ENCODE measurements at places on chromosomes 11 and 22. TPM values are rescaled to one million over a fixed set of nuclear protein-coding genes. Genes with fewer than 3 reads are reported as not detected.

The FGF19 gene
- 0.58 TPM for polyA plus RNA-seq

- DNase-seq = peak; percentile 91
These were observed 123.1 kb downstream of the PKNOX2 start for GRCh38 chr11:125287491-125288210.

The FGF3 gene
- not detected for polyA plus RNA-seq

GRCh38 chr11:30282289-30282631 is 40.6 kb upstream of the ARL14EP start:
- no peak for DNase-seq

- DNase-seq = no peak
These were observed 31.2 kb upstream of the RBMXL2 start for GRCh38 chr11:7057641-7058040.

The POU2AF3 gene
- polyA plus RNA-seq = 4.7 TPM

- DNase-seq = no peak
These were observed 245.6 kb upstream of the B3GAT1 start for GRCh38 chr11:134657631-134658030.

The FOLR1 gene
- polyA plus RNA-seq = 19.0 TPM

The NXPE4 gene
- not detected for polyA plus RNA-seq

- peak; percentile 7 for DNase-seq
These were observed 1.0 kb downstream of the REXO2 start for GRCh38 chr11:114440121-114440860.

GRCh38 chr11:35178873-35179272 is 39.9 kb downstream of the CD44 start:
- no peak for DNase-seq

The IGLL5 gene
- polyA plus RNA-seq = 0.22 TPM

DNA sequence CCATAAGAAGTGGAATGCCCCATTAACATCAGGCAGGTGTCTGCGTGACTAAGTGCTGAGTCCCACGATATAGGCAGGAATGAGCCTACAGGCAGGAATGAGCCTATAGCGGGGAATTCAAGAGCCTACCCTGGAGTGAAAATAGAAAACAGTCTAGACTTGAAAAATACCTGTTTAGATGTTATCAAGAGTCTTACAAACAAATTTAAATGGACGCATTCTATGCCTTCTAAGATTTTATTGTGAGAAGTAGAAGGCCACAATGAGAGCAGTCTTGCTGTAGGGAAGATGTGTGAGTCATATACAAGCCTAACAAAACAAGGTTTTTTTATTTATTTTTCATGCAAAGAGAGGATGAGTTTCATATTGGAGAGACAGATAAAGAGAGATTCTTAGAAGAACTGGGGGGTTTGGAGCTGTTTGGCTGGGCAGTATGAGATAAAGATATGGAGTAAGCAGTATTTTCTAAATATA is 200.8 kb upstream of the ZC3H12C start:
- no peak for DNase-seq

DNA sequence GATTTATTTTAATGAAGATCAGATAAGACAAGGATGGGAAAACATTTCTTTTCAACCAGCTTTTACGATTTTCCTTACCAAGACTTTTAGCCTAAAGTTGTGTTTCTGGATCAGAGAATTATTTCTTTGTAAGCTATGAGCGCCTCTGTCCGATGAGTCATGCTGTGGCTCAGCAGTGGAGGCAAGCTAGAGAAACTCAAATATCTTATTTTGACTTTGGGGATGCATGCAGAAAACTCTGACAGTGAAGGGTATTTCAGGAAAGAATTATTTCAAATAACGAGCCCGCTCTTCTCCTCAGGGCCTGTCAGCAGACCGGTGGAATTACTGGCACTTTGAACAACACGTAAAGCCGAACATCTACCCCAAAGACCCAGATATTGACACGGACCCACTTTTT is 77.9 kb upstream of the OR5AK2 start:
- DNase-seq = no peak

GRCh38 chr11:59918987-59919589 is 19.1 kb upstream of the OOSP1 start:
- DNase-seq = no peak

- no peak for DNase-seq
These were observed 27.5 kb upstream of the CRYBB3 start for GRCh38 chr22:25172153-25172552.

GRCh38 chr11:119206511-119207414 is 624 bp downstream of the CBL start:
- DNase-seq = peak; percentile 38

The MAP6 gene
- polyA plus RNA-seq = 15.6 TPM

DNA sequence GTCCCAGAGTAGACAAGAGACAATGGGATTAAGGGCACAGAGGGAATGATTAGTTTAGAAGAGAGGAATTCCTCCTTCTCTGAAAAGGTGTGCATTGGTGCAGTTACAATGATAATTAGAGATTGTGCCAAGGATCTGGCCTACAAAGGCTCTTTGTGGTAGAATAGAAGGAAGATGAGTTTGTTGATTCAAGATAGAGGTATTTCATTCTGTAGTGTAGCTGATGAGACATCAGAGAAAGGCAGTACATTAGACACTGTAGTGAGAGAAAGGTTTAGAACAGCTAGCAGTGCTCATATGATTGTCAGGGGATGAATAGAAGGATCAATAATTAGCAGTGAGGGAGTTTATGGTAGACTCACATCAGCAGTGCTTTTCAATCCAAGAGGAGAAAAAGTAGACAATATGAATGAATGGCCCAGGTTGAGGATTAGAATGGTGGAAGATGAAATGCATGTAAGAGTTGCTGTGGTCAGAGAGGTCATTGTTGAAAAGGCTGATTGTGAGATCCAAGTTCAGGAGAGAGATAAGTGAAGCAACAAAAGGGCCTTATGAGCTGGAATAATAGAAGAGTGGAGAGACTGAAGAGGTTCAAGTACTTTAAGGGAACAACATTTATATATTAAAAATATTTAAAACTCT is 28.9 kb downstream of the SIK2 start:
- DNase-seq = no peak

- no peak for DNase-seq
These were observed 11.2 kb downstream of the DPP3 start for GRCh38 chr11:66491315-66491935.

DNA sequence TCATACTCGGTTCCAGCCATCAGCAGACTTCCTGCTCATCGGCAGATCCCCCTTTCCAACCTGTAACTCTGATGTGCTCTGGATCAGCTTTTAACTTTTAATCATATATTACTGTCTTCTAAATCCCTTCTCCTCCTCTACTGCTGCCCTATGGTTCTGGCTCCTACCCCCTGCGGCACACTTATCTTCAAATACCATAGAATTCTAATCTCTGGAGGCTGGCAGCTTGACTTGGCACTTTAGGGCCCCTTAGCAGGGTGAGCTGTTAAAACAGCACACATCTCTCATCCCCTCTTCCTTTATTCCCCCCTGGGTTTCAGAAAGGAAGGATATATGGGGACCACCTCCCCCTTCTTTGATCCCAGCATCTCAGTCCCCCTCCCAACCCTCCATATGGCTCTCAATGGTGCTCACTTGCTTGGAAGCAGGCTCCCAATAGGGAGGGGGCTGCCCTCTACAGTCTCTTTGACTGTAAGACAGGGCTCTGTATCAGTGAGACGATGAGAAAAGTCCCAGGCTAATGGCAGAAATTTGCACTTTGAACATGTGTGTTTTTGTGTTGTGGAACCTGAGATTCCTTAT is 4.4 kb upstream of the CNTF start:
- DNase-seq = no peak

GRCh38 chr22:35452351-35452781 is 52.4 kb downstream of the MCM5 start:
- no peak for DNase-seq

- DNase-seq = no peak
These were observed 1.1 kb downstream of the NEAT1 start for GRCh38 chr11:65423516-65424204.

The ADAMTS15 gene
- 20.0 TPM for polyA plus RNA-seq

GRCh38 chr22:32628628-32629572 is 154.3 kb downstream of the FBXO7 start:
- no peak for DNase-seq

The IGLL1 gene
- 0.41 TPM for polyA plus RNA-seq

The HBG1 gene
- 7.3 TPM for polyA plus RNA-seq

- no peak for DNase-seq
These were observed 203.9 kb downstream of the RAB38 start for GRCh38 chr11:87971354-87971753.

The CDHR5 gene
- polyA plus RNA-seq = 4.1 TPM

- DNase-seq = peak; percentile 0
These were observed 893 bp downstream of the SLC36A4 start for GRCh38 chr11:93196816-93197379.

DNA sequence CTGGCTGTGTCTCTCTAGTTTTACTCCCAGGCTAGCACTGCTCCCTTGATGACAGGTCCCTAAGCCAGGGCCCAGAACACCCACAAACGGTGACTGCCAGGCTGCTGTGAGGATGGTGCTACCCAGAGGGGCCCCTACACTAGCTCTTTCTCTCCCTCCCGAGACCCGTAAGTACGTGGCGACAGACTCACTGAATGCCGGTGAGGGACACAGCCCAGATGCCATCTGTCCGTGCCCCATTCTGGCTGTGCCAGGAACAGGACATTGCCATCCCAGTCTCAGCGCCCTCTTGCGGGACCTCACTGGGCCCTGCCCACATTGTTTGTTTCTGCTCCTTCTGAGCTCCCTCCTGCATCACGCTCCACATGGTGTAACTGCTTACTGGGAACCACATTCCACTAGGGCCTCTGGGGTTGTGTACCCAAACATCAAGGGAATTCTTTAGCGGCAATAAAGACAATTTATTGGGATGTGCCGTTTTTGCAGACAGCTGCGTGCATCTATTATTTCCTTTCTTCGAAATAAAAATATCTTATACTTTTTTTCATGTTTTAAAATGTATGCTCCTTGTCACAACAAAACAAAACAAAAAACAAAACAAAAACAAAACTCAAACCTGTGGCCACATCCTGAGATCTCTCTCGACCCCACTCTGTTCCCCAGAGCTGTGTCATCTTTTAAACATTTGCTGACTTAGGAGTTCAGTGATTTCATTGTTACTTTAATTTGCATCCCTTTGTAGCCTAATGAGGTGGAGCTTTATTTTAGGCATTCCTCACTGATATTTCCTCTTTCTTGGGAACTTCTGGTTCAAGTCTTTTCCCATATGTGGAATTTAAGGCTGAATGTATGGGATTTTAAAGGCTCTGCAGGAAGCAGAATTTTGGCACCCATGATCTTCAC is 4.4 kb upstream of the TPCN2 start:
- no peak for DNase-seq

GRCh38 chr11:102620818-102621561 is 4.1 kb downstream of the MMP20 start:
- no peak for DNase-seq

The RFPL3 gene
- 0.25 TPM for polyA plus RNA-seq

DNA sequence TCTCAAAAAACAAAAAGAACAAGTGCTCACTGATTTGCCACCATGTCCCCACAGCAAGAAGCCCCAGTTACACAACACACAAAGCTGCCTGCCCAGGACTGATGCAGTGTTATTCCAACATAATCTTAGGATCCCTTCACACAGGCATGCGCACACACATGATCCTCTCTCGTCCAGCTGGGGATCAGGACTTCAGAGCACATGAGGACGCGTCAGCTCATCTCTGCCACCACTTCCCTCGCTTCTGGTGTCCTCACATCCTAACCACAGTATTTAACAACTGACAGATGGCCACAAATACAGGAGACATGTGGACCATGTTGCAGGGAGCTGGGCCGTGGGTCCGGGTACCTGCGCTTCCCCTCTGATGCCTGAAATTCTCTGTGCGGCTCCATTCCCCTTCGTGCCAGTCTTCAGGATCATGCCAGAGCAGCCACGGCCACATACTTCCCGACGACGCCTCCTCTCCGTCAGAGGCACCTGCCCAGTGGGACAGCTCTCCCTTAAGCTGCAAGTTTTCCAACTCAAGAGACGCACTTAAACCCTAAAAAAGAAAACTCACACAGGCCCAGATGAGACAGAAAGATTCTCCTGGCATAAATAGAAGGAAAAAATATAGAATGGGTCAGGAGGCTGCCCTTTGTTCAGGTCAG is 68.3 kb downstream of the PACSIN2 start:
- DNase-seq = no peak

The HPX gene
- polyA plus RNA-seq = 2.2 TPM

- no peak for DNase-seq
These were observed 7.1 kb upstream of the VWA5A start for GRCh38 chr11:124108156-124108555.

DNA sequence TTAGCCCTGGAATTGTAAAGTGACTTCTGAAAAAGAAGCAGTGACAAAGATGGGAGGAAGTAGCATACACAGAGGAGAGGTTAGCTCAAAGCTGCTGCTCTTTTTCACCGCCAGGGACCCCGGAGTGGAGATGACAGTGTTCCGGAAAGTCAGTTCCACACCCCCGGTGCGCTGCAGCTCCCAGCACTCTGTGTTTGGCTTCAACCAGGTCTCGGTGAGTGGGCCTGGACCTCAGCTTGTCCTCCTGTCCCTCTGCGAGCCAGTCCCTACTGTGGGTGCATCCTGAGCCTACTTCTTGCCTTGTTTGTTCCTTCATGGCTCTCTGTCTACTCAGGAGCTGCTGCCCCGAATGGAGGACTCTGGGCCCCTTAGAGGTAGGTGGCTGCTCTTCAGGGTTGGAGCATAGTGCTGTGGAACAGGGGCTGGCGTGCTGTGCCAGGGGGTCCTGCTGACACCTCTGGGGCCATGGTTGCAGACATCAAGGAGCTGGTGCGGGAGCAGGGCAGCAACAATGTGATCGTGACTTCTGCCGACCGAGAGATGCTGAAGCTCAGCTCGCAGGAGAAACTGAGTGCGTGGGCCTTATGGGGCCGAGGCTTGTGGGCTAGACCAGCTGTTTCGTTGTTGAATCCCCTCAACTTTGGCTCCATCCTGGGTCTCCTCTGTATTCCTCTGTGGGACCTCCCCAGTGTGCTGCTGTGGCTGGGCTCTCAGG is 1.7 kb downstream of the PCNX3 start:
- DNase-seq = no peak

The WNT11 gene
- 22.0 TPM for polyA plus RNA-seq

DNA sequence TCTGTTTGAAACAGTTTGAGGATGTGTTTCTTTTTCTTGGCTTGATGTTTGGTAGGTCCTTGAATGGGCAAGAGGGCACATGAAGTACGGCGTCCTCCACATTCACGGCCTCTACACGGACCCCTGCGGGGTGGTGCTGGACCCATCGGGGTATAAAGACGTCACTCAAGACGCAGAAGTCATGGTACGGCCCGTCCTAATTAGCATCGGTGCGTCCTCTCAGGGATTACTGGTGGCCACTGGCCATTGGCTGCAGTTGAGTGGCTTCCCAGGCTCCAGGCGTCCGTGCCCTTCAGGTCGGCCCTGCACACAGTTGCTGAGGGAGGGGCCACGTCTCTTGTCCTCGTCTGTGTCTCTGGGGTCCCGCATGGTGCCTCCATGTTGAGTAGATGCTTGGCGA is 20.8 kb downstream of the FAM118A start:
- no peak for DNase-seq

- DNase-seq = no peak
These were observed 10.8 kb downstream of the PPFIBP2 start for GRCh38 chr11:7524462-7525235.

- no peak for DNase-seq
These were observed 8.1 kb downstream of the RIC8A start for GRCh38 chr11:215581-216037.

DNA sequence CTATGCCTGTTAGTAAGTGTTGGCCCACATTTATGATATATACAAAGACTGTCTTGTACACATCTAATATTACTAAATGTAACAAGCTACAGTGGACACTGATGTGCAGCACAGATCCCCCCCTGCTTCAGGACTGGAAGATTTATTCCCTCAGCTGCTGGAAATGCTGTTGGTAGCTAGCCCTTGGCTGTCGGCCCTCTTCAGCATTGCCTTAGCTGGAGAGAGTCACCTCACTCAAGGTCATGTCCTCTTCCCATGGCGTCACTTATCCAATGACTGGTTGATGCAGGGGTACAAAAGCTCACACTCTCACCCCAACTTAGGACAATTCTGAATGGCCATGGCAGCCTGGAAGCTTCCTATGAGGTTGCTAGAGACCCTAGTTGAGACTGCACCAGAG is 312.7 kb downstream of the SOX6 start:
- no peak for DNase-seq

All from hindlimb muscle (tissue), 1 donor.